ENCODE measurements at places on chromosomes 11 and 22.
A peak's percentile ranks its signal among the peaks of the same experiment; 100 is the strongest.

- no peak for DNase-seq
Measured at GRCh38 chr11:2699185-2699530, 636 bp downstream of the KCNQ1OT1 start.

DNA sequence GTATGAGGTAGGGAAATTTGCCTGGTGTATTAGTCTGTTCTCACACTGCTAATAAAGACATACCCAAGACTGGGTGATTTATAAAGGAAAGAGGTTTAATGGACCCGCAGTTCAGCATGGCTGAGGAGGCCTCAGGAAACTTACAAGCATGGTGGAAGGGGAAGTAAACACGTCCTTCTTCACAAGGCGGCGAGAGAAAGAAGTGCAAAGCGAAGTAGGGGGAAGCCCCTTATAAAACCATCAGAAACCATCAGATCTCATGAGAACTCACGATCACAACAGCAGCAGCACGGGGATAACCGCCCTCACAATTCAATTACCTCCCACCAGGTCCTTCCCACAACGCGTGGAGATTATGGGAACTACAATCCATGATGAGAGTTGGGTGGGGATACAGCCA is 12.0 kb upstream of the RFPL2 start:
- no peak for DNase-seq

DNA sequence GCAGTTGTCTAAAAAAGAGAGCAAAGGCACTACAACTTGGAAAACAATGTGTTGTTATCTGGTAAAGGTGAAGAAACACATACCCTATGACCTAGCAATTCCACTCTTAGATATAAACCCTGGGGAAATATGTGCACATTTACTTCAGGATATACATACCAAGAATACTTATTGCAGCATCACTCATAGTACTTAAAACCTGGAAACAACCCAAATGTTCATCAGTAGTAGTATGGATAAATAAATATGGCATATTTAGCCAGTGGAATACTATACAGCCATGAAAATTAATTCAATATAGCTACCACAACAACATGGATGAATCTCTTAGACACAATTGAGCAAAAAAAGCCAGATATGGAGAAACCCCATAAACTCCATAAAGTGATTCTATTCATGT is 26.1 kb upstream of the MICAL2 start:
- DNase-seq, result no peak

DNA sequence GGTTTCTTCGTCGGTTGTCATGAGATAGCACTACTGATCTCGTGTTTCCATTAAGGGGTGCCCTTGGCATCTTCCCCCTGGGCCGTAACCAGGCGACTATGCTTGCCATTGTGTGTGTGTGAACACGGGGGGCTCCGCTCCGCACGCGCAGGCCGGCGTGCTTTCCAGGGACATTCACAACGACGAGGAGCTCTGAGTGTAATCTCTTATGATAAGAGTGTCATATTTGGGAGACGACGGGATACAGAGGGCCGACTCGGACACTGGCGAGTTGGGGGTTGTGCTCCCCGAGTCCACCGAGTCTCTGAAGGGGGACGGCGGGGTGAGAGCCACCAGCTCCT is 170.9 kb upstream of the CTSC start:
- DNase-seq, result no peak

DNA sequence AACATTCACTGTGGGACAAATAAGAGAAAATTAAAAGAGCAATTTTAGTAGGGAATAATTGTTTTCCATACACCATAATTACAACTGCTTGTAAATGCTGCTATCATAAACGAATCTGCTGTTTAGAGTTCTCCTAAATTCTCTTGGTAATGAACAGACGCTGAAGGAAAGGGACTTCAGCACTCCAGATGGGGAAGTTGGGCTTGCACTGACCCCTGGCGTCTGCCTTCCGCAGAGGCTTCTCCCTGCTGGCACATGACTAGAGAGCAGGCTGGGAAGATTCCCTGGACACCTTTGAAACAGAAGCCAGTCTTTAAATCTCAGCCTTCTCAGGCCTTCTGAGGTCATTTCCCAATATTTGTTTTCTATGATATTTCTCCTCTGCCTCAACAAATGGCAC is 84.1 kb downstream of the NXPE2 start:
- DNase-seq, result peak; percentile 80

DNA sequence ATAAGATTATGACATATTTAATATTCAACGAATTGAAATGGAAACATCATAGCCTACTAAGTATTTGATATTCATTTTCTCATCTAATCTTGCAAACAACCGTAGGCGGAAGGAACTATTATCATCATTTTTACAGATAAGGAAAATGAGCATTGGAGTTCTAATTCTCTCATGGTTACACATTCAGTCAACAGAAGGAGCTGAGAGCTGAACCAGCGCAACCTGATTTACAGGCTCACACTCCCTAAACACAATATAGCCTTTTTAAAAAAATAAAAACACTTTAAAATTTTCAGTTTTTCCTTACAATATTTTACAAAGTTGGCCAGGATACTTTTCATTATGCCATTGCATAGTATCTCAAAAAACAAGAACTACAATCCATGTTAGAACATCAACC is 74.8 kb downstream of the APOL5 start:
- DNase-seq, result no peak

DNA sequence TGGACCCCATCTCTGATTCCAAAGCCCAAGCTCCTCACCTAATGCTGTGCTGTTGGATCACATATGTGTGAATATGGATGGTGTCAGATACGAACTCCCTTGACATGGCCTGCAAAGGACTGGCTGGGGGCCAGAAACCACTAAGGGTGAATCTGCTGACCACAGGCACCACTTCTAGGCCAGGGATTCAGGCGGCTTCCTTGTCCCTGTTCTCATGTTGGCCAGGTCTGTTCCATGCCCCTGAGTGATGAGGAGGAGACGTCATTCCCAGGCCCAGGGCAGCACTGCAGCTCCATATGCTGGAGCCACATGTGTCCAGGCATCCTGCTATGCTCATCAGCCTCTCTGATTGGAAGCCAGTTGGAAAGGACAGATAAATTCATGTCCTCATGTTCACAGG is 130.0 kb upstream of the BDNF start:
- no peak for DNase-seq

DNA sequence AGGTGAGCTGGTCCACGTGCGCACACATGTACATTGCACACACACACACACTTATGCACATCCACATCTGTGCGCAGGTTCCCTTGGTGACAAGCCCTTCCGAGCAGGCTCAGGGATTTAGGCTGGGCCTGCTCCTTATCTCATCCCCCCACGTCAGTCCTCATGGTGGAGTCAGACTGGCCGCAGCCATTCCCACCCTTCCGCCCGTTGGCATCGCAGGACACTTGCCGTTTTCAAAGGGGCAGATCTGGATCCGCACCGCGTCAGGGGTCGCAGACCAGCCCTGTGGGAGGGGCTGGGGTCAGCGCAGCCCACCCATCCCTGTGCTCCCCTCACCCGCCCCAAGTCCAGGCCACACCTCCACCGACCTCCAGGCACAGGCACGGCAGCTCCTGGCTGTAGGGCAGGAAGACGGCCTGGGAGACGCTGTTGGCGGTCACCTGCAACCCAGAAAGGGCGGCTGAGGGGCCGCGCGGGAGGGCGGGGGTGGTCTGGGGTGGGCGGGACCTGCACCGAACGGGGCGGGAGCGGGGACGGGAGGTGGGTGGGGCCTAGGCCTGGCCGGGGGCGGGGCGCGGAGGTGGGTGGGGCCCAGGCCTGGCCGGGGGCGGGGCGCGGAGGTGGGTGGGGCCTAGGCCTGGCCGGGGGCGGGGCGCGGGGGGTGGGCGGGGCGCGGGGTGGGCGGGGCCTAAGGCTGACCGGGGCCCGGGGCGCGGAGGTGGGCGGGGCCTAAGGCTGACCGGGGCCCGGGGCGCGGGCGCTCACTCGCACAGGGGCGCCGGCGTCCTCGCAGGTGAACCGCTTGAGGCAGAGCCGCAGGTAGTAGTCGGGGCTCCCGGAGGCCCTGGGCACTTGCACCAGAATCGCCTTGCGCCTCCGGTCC is 13.3 kb downstream of the IL17REL start:
- no peak for DNase-seq

GRCh38 chr11:112292785-112293407 is 32.2 kb upstream of the PLET1 start:
- DNase-seq, result no peak

DNA sequence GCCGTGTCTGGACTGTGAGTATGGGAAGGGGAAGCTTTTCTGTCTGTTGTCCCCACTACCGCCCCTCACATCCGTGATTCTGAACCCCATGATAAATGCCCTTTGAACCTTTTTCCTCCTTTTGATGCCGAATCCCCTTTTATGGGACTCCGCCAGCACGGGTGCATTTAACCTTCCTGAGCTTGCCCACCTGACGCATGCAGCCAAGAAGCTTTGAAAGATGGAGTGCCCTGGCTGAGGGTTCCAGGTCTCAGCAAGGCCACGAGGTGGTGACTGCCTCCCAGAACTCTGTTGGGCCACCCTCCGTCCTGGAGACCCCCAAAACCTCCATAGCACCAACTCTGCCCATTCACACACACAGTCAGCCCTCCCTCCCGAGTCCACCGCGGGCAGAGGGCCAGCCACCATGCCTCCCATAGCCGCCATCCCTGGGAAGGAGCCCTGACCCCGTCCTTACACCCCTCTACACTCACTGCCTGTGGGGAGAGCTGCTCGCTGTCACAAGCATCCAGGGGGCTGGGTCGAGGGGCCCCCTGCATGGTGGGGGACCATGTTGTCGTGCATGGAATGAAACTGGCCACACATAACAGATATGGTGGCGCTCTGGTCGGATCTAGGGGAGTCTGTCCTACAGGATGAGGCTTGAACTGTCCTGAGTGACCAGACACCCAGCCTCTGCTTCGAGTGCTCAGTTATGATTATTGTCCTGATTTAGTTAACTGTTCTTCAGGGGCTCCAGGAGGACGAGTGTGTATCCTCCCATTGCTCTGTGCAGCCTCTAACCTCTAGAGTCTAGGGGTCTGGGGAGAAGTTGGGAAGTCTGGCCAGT is 822 bp upstream of the COMT start:
- no peak for DNase-seq

GRCh38 chr11:46066335-46066734 is 54.9 kb downstream of the PHF21A start:
- DNase-seq, result no peak

DNA sequence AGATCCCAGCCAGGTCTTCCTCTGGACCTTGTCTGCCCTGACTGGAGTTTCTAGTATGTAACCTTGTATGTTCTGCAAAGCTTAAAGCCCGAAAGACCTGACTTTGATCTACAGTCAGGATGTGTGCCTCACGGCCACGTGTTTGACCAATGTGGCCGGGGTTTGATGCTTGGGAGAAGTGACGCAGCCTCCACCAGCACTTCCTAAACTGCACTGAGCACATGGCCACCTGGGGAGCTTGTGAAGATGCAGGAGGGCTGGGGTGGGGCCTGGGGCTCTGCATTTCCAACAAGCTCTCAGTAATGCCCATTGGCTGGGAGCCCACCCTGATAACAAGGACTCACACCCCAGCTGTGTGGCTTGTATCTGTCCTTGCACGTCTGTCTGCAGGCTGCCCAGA is 53.2 kb downstream of the NAT10 start:
- DNase-seq, result no peak

GRCh38 chr11:33347490-33348125 is 90.4 kb downstream of the HIPK3 start:
- DNase-seq, result no peak

DNA sequence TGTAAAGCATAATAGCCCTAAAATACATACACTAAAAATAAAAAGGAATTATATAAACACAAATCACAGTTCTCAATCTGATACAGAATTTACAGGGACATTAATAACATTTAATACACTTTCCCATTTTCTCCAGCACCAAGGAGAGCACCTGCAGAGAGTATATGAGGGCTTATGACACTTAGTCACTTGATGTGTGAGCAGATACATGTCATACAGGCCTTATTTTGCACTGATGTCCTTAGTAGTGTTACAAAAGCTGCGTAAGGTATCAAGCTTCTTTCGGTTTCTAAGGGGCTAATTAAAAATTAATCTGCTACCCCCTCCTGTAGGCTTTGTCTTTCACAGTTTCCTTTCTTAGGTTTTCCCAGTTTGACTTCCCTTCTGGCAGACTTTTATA is 61.3 kb downstream of the TRIM44 start:
- DNase-seq, result no peak

DNA sequence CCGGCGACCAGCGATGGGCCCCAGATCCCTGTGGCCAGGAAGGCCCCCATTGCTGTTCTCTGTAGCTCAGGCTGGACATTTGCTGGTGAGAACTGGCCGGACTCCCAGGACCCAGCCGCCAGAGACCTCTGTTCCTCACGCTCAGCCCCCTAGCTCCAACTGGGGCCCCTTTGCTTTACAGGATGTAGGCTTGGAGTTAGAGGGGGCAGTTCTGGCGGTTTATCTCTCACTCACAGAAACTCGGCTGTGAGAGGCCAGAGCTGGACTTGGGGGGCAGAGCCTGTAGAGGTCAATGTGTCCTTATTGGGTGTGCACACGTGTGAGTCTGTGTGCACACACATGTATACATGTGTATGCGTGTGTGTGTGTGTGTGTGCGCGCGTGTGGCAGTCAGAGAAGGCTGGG is 502 bp downstream of the SMIM38 start:
- DNase-seq, result no peak

DNA sequence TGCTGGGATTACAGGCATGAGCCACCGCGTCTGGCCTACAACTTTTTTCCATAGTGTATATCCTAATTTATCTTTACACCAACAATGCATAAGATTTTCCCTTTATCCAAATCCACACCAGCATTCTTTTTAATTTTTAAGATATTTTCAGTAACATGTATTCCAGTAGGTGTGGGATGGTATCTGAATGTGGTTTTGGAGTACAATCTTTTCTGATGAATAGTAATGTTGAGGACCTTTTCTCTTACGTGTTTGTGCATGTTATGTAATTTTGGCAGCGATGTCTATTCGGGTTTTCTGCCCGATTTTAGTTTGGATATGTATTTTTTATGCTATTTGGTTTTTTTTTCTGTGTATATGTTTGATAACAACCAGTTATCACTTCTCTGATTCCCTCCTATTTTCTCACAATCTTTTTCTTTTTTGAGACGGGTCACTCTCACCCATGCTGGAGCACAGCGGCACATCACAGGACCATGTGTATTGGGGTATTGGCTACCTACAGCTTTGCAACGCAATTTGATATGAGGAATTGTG is 114.6 kb upstream of the GRK3 start:
- DNase-seq, result no peak

GRCh38 chr11:31826536-31827438 is 15.7 kb upstream of the PAX6 start:
- no peak for DNase-seq

- DNase-seq, result peak; percentile 2
Measured at GRCh38 chr22:48782811-48783511, 1044.7 kb downstream of the BRD1 start.

GRCh38 chr11:128595775-128596174 is 8.4 kb upstream of the ETS1 start:
- DNase-seq, result peak; percentile 48

GRCh38 chr11:30474151-30474954 is 111.8 kb downstream of the MPPED2 start:
- no peak for DNase-seq

- no peak for DNase-seq
Measured at GRCh38 chr11:130715877-130716220, 200.4 kb downstream of the SNX19 start.

- DNase-seq, result no peak
Measured at GRCh38 chr11:96085319-96085930, 161.5 kb upstream of the MTMR2 start.
